ENCODE measurements at places on chromosomes 11 and 22. TPM values are rescaled to one million over a fixed set of nuclear protein-coding genes. Genes with fewer than 3 reads are reported as not detected.

OR51E2 gene
- 0.72 TPM for total RNA-seq

INS gene
- total RNA-seq = not detected

TNRC6B gene
- total RNA-seq = 17.0 TPM

DNA sequence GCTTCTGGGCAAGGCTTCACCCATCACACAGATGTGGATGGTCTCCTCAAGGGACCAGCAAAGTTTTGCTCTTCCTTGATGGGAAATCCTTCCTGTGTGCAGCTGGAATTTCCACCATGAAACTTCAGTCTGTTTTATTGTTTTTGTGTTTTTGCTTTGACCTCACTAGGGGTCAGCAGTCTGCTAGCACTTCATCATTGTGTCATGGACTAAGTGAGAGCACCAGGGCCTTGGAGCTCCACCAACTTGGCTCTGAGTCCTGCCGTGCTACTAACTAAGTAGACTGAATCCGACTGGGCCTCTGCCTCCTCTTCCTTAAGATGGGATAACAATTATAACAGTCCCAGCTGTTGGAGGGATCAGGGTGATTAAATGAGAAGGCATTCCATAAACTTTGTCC lies 305.8 kb upstream of the NCAM1 start:
- DNase-seq = peak; percentile 2

DNA sequence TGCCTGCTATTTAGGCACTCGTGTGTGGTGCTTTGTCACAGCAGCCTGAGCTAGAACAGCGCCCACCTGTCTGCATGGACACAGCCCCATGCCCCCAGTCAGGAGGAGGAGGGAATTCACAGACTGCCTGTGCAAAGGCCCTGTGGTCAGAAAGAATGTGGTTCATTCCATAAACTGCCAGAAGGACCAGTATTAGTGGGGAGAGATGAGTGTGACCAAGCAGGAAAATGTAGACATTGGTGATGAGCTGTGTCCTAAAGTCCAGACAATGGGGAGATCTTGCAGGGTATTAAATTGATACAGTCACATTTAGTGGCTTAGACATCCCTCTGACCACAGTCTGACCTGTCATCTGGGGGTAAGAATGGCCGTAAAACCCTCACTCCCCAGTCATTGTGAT lies 83.7 kb upstream of the LINC01488 start:
- DNase-seq = no peak

DNA sequence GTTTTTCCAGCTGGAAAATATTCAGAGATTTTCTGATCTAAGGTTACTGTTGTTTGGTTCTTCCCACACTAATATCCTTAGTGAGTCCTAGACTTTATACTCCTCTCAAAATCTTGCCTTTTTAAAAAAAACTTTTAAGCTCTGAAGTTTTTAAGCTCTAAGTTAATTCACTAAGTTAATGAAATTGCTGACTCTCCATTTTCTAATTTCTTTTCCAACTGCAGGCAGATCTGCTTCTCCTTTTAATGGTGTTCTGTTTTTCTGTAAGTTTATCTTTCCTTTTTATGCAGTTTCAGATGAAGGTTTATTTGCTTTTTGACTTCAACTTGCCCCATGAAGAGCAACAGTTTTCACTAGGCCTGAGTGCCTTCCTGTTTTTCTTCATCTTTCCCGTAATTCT lies 125.8 kb upstream of the ARHGAP42 start:
- peak; percentile 22 for DNase-seq

GRCh38 chr22:28426346-28427132 lies 253.1 kb downstream of the TTC28 start:
- peak; percentile 52 for DNase-seq

DNA sequence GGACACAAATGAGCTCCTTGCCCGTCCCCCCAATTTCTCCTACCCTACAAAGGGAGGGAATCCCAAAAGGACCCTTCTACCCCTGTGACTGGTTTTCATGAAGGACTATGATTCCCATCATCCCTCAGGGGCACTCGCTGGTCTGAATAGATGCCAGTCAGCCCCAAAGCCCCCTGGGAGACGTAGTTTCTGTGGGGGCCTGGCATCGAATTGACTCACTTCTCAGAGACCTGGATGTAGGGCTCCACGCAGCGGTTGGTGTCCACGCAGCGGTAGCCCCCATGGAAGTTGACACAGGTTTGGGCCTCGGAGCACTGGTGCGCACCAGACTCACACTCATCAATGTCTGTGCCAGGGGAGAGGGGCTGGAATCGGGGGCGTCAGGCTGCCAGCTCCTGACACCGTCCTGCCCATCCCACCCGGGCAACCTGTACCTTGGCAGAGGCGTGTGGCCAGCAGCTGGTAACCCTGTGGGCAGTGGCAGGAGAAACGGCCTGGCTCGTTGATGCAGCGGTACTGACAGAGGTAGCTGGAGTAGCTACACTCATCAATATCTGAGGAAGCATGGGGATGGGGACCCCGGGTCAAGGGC lies 4.4 kb downstream of the EFEMP2 start:
- no peak for DNase-seq

DNA sequence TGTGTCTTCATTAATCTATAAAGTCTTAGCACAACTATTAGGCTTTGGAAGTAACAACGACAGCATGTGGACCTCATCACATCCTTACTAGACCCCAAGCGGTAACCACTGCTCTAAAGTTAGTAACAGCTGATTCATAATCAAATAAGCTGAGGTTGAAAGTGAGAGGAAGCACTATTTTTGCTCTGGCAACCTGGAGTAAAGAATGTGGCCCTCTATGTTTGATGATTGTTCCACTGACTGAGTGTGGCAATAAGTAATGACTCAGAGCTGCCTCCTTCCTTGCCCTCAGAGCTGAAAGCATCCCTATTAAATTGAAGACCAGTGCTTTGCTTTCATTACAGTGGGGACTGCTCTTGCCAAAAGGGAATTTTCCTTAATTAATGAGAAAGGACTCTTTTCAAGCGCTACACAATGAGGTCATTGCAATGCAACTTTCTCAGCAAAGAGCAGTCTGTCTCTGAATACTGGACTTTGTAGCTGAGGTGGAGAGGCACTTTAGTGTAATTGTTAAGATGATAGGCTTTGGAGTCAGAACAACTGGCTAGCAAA lies 906.1 kb upstream of the RAG2 start:
- DNase-seq = peak; percentile 90

RHOD gene
- total RNA-seq = 5.3 TPM

DNA sequence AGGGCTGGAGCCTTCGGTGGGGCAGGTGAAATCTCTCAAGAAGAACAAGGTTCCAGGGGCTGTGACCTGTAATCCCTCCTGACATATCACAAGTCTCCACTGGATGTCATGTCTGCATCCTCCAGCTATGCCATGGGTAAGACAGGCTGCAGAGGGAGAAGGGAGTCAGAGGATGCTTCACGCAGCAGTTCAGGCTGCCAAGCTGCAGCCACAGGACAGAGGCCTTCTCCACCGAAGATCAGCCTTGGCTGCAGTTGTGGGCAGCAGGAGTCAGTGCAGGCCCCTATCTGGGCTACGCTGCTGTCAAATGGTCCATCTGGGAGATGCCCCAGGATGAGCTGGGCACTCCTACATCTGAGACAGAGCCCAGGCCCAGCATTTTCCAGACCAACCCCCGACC lies 25.0 kb downstream of the DKK3 start:
- DNase-seq = no peak

- DNase-seq = no peak
These were observed 279.6 kb upstream of the PITPNB start for GRCh38 chr22:28198692-28199091.

GRCh38 chr11:79472819-79473529 lies 32.1 kb upstream of the TENM4 start:
- no peak for DNase-seq

DNA sequence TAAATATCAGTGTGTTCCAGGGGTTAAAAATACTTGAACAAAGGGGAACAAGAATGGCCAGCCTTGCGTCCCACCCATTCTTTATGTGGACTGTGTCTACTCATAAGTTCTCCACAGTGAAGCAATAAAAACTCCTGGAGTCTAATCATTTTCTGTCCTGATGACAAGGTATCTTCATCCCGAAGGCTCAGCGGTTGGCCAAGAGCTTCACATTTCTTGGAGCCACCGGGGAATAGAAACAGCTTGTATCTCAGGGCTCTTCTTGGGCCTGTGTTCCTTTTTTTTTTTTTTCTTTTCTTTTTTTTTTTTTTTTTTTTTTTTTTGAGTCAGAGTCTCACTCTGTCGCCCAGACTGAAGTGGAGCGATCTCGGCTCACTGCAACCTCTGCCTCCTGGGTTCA lies 36.8 kb upstream of the ADORA2A start:
- DNase-seq = no peak

DNA sequence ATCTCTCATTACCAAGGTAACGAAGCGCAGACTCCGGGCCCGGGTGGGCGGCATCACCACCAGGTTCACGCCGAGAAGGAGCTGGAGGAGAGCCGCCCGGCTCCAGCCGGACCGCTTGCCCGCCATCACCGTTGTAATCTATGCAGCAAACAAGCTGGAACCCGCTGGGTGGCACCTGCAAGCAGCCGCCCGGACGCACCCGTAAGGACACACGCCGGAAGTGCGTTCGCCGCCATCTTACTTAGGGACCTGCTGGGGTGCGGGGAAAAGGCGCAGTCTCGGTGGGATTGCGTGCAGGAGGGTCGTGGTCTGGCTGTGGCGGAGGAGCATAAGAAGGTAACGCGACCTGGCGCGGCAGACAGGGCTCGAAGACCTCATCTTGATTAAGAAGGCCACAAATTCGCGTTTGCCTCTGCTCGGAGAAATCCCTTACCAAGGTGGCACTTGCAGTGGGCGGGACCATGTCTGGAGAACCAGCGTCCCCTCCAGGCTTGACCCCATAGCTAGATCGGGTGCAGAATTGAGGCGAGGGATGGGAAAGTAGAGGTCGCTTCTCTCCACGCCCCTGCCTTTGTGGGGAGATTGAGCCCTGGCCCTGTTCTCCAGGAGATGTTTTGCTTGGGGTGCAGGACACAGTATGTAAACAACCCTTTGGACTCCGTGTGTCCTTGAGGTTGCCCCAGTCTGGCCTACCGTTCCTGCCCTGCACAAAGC lies at the start of gene ACP2:
TSS of gene ACP2 (minus strand) at position 151 of the 714 bp plus-strand sequence. CDS start at position 126, 25 bp downstream.
- DNase-seq = peak; percentile 87

Measured in IMR-90 (cell line).